Stimulated activated CD4-positive, alpha-beta T cell treated with anti-CD3 and anti-CD28 coated beads, Interleukin-4, amount 100 ng/mL, for 4 hours (primary cell): ENCODE measurements at places on chromosomes 12 and 14.
A peak's percentile ranks its signal among the peaks of the same experiment; 100 is the strongest.

DNA sequence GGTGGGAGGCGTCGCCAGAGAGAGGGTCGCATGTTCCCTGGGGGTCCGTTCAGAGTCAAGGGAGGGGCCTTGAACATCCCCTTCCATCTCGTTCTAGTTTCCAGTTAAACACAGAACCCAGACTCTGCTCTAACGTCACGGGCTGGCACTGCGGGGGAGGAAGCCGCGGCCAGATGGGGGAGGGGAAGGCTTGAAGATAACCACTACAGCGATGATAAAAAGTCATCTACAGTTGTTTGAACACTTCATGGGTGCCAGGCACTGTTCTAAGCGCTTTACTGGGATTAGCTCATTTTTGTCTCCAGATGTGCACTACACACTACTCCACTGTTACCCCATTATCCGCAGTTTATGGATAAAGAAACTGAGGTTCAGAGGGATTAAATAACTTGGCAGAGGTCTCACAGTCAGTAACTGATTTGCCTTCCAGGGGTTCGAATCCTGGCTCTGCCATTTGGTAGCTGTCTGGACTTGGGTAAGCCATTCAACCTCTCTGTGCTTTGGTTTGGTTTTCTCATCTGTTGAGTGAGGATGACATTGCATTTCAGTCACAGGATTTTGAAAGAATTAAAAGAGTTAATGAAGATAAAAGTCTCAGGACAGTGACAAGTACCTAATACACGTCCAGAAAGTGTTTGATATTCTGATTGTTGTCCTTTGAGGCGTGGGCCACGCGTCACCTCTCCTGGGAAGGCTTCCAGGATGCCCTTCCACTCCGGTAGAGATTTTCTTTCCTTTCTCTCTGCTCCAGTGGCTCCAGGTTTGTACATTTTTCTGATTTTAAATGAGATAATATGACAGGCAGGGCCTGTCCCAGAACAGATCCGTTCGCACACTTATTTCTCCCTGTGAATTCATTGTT, 798 bp upstream of the RASAL1 start:
- DNase-seq = peak; percentile 69

DNA sequence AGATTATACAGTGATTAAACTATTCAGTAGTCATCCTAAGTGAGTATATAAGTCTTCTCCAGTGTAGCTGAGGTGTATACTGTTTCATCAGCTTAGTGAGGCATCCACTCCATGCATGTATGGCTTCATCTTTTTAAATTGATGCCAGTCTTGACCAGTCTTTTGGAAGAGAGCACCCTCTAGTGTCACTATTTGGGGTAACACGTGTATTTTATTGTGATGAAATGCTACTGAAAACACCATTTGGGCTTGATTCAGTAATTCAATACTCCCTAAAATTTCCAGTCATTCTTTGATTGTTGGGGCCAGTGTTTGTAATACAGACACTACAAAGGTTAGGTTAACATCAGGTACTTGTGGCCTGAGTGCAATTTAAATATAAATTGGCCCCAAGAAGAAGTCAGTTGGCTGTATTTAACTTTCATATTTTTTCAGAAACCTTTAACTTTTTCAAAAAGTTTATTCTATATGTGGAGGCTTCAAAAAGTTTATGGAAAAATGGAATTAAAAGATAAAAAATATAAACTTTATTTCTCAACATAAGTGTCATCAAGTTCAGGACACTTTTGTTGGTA, 35.3 kb downstream of the MIPOL1 start:
- no peak for DNase-seq

GRCh38 chr14:83566567-83566966, 1963.4 kb upstream of the FLRT2 start:
- DNase-seq = no peak

DNA sequence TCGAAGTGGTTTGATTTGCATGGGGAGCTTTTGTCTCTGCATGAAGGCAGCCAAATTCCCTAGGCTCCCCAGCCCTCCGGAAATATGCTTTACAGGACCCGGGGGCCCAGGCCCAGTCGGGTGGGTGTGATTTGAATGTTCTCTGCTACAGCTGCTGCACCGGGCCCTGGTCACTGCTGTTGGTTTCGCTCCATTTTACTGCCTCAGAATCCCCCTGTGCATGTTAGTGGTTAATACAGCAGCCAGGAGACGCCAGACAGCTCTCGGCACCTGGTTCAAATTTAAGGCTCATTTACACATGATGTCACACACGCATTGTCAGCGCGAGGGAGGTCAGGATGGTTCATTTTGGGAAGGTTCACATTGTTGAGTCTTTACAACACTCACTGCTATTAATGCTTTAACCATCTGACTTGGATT, 99.6 kb downstream of the SLC38A6 start:
- no peak for DNase-seq

- no peak for DNase-seq
These were observed 197.1 kb upstream of the ABCD2 start for GRCh38 chr12:39816671-39817185.

- DNase-seq = no peak
These were observed 241.0 kb upstream of the ATP2B1 start for GRCh38 chr12:89949457-89950195.

DNA sequence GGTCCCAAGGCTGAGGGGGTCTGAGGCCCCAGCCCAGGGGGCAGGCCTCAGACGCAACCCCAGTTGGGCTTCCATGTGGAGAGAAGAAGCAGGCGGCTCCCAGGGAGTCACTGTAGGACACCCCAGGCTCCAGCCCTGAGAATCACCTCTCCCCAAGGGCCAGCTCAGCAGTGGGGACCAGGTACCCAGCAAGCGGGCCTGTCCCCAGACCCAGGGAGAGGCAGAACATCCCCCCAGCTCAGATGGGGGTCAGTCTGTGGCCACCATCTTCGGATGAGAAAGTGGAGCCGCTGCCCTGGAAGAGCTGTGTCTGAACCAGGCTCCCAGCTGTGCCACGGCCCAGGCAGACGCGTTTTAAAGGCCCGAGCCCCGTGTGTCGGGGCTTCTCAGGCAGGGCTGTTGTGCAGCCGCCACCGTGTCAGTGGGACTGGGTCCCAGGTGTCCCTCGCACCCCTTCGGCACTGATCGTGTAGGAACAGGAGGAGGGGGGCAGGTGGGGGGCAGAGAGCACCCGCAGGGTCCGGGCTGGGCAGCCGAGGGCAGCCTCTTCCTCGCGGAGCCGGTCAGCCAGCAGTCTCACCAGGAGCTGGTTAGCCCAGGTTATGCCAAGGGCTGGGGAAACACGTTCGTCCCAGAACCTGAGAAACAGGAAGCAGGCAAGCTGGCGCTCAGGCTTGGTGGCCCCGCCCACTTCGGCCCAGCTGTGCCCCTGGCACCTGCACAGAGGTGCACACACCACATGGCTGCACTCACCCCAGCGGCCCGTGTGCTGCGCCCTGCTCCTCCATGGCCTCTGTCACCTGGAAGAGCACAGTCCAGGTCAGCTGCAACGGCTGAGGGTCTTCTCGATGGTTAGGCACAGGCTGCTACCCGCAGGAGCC, 16.6 kb downstream of the XRCC3 start:
- no peak for DNase-seq

DNA sequence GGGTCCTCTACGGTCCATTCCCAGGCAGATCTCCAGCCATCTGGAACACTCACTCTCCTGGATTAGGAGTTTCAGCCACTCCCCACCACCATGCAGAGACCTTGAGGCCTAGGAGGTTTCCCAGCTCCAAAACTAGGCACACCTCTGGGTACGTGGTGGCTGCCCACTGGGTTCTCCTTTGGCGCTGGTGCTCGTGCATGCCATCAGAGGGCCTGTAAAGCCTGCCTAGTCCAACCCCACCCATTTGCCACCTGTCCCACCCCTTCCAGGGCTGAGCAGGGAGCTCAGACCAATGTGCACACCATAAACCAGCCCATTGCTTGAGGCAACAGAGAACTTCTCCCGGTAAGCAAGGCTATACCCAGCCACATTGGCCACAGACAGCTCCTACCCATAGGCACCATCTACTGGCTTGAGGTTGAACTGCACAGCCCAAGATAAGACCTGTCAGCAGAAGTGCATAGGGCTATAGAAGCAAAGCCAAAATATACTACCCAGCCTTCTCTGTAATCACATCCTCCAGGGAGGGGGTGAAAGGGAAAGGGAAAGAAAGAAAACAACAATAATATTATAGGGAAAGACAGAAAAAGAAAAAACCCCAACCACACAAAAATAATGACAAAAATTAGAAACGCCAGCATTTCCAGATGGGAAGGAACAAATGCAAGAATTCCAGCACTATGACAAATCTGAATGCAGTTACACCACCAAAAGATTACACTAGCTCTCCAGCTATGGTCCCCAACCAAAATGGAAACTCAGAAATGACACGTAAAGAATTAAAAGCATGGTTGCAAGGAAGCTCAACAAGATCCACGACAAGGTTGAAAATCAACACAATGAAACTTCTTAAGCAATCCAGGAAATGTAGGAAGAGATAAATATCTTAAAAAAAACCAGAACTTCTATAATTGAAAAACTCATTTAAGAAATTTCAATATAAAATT, 111.9 kb upstream of the CCDC175 start:
- no peak for DNase-seq

GRCh38 chr14:100069161-100069800, 4.1 kb downstream of the EVL start:
- DNase-seq = no peak

- DNase-seq = no peak
These were observed 35.5 kb downstream of the HECTD1 start for GRCh38 chr14:31172084-31172483.

DNA sequence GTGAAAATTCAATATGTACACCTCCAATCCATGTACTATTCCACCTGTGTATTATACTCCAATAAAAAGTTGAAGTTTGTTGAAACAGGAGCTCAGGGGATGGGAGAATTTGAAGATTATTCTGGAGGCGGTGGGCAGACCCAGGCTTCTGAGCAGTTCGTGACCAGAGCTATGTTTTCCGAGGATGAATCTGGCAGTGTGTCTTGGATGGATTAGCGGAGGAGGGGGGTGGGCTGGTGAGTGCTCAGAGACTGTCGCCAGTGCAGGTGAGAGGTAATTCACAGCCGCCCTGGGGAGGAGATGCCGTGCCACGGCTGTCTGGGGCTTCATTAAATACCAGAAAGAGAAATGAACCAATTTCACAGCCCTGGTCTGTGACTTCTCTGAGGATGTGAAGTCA, 283.0 kb upstream of the RTL1 start:
- no peak for DNase-seq

DNA sequence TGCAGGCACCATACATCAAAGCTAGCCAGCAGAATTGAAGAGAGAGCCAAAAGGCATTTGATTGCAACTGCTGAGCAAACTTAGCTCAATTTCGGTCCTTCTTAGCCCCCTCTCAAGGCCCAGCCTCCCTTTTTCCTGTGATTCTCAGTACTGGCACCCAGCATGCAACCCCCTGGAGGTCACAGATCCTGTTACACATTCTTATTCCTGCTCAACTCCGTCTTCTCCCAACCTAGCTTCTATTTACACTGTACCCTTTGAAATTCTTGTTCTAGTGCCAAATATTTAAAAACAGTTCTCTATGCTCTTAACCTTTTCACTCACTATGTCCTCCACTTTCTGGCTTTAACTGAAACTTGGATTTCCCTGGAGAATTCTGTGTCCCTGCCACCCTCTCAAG, 131.3 kb upstream of the CPSF6 start:
- no peak for DNase-seq

DNA sequence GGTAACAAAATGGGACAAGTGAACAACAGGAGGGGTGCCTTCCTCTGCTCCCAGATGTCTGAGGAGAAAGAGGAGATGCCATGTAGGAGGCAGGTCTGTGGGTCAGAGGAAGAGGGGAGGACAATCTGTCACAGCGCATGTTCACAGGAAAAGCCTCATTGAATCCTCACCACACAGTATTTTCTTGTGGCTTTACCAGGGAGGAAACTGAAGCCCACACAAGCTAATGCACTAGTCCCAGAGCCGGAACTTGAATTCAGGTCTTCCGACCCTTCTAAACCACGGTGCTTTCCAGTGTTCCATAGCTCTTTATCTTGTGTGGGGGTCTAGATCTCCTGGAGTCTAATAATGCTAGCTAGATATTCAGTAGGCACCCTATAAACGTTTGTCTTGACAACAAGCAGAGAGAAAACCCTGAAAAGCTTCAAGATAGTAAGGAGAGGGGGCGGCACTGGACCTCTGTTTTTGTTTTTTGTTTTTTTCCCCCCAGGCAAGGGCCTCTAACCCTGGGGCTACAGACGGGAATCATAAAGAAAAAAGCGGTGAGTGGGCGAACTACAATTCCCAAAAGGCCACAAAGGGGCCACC, 371 bp upstream of the SHMT2 start:
- DNase-seq = no peak

DNA sequence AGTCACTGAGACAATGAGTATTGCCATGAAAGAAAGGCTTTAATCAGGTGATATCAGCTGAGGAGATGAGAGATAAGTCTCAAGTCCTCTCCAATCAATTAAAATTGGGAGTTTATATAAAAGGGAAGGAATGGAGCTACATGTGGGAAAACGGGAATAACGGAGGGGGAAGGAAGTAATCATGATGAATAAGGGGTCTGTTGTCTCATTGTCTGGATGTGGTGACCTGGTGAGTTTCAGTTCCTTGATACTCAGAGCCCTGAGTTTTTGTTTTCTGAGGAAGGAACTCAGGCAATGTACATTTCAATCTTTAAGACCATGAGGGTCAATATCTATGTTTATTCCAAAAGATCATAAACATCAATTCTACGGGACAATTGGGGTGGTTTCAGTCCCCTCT, 198.8 kb downstream of the KITLG start:
- DNase-seq = no peak

GRCh38 chr12:6644257-6644596, 3.0 kb downstream of the ACRBP start:
- no peak for DNase-seq

DNA sequence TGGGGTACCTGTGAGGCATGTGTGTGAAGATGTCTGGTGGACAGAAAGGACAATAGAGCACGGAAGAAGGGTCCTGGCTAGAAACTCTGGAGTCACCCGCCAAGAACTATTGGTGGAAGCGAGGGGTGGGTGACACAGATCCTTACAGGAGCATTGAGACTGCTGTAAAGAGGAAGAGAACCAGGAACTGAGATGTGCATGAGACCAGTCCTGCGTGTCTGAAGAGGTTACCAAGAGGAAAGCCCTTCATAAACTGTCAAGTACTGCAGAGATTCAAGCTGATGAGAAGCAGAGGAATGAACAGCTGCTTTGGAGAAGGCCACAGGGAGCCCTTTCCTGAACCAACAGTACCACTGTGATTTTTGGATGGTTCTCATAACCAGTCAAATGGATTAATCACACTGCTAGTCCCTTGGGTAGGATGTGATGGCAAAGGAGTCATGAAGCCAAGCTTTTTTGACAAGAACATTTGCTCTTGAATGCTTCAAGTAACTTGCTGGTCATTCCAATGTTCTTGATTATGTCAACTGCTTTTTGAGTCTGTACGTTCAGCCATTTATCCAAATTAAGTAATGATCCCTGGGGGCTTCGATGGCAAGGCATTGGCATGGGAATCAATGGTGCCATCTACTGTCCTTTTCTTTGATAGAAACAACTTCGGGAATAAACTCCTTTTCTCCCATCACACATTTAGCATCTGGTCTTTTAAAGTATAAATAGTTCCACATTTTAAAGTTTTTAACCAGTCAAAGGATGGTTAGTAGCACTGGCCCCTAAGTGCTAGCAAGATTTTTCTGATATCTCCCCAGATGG, 42.9 kb downstream of the GPR135 start:
- DNase-seq = no peak
